ENCODE measurements at places on chromosomes 12 and 14.

DNA sequence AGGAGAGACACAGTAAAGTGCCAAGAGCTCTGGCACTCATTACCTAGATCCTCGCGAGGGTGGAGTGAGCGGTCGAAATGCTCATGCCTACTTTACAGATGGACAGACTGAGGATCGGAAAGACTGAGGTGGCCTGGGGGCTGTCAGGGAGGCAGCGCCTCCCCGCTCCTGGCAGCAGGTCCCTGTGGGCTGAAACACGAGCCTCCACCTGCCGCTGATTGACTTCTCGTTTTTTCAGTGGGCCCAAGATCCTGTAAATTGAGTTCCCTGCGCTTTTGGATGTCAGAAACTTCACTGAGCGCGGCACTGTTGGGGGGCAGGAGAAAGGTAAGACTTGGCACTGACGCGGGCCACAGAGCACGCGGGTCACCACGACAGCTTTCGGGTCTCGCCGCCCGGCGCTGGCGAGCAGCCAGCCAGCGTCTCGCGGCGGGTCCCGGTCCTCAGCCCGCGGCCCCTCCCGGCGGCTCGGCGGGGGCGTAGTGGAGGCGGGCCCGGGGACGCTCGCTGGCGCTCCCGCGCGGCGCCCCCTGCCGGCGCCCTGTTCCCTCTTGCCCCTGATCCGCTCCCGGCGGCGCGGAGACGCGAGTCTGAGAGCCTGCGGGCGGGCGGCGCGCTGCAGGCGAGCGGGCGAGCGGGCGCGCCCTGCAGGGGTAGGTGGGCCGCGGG, 552 bp upstream of the SCN8A start:
- DNase-seq: peak; percentile 53

GRCh38 chr14:61033054-61033453, 52.0 kb downstream of the SLC38A6 start:
- DNase-seq: peak; percentile 74

DNA sequence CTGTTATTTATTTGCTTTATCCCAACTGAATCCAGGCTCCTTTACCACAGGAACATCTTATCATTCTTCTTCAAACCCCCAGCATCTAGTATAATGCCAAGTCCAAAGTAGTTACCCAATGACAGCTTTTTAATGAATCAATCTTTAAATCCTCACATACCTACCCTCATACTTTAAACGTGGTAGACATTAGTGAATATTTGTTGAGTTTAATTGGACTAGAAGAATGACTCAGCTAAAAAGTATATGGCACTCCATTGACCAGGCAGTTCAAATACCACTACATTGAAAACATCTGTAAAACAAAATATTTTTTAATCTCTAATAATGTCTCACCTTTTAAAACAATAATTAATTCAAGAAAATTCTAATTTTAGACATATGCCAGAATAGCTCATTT, 98.1 kb downstream of the ZFC3H1 start:
- DNase-seq: no peak

GRCh38 chr12:24226745-24227350, 277.4 kb upstream of the SOX5 start:
- peak; percentile 94 for DNase-seq

GRCh38 chr14:88611878-88612277, 49.0 kb downstream of the ZC3H14 start:
- DNase-seq: no peak

- DNase-seq: no peak
Measured at GRCh38 chr12:43196268-43196907, 355.6 kb downstream of the ADAMTS20 start.

DNA sequence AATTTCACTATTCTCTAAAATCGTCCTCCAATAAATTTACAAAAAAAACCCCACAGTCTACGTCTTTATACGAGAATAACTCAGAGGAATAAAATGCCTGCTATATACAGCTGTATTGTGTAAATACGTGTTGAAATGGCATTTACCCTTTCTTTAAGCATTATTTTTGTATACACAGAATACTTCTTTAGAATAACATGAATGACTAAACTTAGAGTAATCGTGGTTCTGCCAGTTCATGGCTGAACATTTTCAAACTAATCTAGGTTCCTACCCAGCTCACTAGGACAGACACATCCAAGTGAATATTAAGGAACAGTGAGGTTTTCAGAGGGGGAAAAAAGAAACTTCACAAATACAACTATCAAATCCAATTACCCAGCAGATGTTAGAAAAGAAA, 24.6 kb downstream of the DICER1 start:
- no peak for DNase-seq

DNA sequence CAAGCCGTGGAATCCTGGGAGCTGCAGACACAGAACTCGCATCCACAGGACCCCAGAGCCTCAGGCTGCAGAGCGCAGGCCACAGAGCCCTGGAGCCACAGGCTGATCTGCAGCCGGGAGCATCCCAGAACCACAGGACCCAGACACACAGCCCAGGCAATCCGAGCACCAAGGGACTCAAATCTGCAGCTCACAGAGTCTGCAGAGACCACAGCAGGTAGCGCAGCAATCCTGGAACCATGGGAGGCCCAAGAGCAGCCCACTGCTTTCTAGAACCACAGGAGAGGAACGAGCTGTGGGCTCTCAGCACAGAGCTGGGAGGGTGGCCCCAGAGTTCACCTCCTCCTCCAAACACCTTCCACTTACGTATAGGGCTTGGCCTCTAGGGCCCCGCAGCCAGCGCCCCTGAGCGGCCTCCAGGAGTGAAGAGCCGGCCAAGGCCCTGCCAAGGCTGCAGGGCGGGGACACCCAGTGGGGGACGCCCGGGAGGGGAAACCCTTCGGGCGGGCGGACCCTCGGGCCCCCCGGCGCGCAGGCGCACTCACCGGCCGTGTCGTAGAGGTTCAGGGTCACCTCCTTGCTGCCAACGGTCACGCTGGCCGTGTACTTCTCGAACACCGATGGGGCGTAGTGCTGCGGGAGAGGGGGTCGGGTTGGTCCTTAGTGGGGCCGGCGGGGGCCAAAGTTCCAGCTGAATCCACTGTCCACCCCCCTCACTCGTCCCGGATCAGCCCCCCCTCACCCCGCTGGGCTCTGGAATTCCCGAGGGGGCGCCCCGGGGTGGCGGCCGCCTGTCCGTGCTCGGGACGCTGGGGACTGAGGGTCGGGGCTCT, 665 bp downstream of the RHOF start:
- no peak for DNase-seq

DNA sequence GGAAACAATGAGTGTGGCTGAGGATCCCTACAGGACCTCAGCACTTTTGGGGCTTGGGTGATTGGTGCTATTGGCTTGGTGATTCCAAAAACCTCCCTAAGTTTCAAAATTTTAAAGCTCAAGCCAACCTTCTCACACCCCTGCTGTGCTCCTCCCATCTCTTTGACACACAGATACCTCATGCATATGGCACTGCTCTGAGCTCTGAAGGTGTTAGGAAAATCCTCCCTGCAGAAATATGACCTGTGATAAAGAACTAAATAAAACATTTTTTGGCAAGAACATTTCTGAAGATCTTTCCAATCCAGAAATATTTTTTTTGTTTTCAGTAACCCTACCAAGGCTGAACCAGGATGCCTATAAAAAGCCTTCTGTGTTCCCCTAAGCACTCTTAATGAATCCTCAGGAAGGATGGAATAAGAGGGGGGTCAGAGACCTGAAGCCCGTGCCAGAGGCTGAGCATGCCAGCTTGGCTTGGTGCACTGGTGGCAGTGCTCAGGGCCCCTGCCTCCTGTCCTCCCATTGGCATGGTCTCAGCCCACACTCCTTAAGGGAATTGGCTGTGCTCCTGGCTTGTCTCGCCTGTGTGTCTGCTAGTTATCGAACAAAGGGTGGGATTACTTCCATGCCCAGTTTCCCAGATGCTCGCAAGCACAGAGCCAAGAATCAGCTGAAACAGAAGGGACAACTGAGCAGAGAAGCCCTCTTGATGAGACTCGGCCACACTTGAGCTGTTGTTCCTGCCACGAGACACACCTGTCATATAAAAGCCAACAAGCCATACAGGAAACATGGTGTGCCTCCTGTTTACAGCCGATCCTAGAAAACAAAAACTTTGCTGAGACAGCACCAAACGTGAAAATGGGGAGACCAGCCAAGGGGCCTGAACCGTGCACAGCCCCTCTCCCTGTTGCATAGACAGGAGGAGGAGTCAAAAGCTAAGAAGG, 132.7 kb upstream of the EEA1 start:
- no peak for DNase-seq

DNA sequence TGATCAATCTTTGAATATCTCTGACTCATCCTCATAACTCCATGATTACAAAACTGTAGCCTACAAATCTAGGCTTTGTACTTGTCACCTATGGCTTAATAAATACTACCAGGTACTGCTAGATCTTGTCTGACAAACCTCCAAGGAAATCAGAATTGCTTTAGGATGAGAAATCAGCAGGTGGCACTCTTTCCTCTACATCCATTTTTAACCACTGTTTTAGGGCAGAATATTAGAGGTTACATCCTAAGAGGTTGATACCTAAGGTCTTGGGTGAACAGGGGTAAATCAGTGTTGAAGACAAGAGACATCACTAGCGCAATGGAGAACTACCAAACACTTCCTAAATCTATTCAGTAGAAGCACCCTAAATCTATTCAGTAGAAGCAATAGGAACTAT, 63.1 kb upstream of the SOX5 start:
- peak; percentile 2 for DNase-seq

- DNase-seq: no peak
Measured at GRCh38 chr12:56361487-56362129, 1.0 kb downstream of the APOF start.

- DNase-seq: no peak
Measured at GRCh38 chr14:77667331-77667730, 40.5 kb downstream of the ALKBH1 start.

DNA sequence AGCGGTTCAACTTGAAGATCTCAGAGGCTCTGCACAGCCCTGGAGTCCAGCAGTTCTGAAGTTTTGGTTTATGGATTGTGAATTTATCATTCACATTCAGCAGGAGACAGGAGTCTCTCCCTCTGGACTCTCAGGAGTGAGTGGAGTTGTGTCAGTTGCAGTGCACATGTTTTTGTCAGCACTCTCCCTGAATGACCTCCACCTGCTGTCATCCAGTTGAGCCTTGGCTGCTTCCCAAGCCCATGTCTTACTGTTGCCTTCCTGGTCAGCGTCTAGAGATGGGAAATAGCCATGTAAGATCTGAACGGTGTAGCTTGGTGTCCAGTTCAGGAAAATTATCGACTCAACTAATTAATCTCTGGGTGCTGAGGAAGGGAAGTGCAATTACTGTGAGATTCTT, 133.2 kb downstream of the PRKCH start:
- no peak for DNase-seq

Measured in fibroblast of gingiva (primary cell).